Islet precursor cell (in vitro differentiated cells): ENCODE measurements at places on chromosomes 12 and 14.
A peak's percentile ranks its signal among the peaks of the same experiment; 100 is the strongest.

GRCh38 chr14:49732896-49733295, 35.1 kb upstream of the KLHDC2 start:
- no peak for DNase-seq

GRCh38 chr14:68028075-68028474, 208.5 kb downstream of the RAD51B start:
- no peak for DNase-seq

- DNase-seq = no peak
Measured at GRCh38 chr14:100313464-100314230, 7.4 kb upstream of the SLC25A29 start.

DNA sequence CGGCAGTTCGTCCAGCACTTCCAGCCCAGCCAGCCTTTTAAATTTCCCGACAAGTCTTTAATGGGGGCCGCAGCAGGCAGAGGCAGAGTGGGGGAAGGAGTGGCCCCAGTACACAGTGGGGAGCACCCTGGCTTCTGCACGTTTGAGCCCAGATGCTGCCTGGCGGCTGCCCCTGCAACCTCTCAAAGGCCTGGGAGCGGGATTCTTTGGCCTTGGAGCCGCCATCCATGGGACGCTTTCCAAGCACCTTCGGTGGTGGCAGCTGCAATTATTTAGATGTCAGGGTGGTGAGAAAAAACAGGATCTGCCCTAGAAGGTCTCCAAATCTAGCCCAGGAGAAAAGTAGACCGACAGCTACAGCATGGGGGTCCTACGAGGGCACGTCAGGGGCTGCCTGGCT, 46.0 kb downstream of the FAM222A start:
- DNase-seq = no peak

DNA sequence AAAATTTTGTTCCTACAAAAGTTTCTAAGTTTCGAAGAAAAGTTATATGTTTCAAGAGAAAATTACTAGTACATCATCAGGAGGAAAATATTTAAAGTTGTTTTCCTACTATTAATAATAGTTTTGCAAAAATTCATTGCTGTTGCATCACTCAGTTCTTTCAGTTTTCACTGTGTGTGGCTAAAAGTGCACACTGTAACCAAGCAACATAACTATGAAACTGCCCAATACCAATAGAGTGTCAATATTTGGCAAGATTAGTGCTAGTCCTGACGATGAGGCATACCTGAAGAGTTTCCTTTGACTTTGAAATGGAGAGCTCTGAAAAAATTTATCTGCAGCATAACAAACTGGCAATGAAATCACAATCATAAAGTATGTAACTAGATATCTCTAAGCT, 194.3 kb downstream of the CPNE8 start:
- DNase-seq = no peak

- DNase-seq = no peak
Measured at GRCh38 chr14:43165651-43166050, 1341.4 kb downstream of the FSCB start.

GRCh38 chr12:119117936-119118335, 60.8 kb upstream of the HSPB8 start:
- peak; percentile 78 for DNase-seq

GRCh38 chr12:69553628-69554248, 31.5 kb upstream of the CCT2 start:
- DNase-seq = no peak

GRCh38 chr12:88691811-88692210, 111.5 kb upstream of the KITLG start:
- no peak for DNase-seq

- no peak for DNase-seq
Measured at GRCh38 chr12:57554453-57554852, 4.6 kb downstream of the KIF5A start.

DNA sequence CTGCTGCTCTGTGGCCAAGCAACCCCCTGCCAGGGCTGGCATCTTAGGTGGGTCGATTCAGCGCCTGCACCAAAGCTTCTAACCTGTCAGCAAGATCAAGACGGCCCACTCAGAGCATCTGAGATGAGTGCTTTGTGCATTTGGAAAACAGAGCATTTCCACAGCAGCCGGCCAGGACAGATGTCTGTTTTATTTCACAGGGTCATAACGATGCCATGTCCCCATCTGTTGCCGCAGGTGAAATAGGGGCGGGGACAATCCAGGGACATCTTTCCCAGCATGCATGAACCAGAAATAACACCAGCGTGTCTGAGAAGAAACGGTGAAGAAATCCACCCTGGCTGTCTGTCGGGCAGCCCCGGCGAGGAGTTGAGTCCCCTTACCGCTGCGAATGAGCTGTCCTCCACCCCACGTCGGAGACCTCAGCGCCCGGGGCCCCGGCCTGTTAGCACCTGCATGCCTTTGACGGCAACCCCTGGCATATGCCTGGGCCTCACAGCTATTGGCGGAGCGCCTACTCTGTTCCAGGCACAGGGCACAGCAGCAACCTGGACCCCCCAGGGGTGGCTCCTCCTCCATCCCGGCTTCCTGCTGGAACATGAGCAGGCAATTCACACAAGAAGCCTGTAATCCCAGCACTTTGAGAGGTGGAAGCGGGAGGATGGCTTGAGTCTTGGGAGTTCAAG, 30.6 kb upstream of the ULK1 start:
- peak; percentile 85 for DNase-seq

- peak; percentile 25 for DNase-seq
Measured at GRCh38 chr14:101247842-101248725, 313.2 kb upstream of the DIO3 start.

GRCh38 chr12:57487055-57487596, 742 bp upstream of the MARS1 start:
- DNase-seq = peak; percentile 73

DNA sequence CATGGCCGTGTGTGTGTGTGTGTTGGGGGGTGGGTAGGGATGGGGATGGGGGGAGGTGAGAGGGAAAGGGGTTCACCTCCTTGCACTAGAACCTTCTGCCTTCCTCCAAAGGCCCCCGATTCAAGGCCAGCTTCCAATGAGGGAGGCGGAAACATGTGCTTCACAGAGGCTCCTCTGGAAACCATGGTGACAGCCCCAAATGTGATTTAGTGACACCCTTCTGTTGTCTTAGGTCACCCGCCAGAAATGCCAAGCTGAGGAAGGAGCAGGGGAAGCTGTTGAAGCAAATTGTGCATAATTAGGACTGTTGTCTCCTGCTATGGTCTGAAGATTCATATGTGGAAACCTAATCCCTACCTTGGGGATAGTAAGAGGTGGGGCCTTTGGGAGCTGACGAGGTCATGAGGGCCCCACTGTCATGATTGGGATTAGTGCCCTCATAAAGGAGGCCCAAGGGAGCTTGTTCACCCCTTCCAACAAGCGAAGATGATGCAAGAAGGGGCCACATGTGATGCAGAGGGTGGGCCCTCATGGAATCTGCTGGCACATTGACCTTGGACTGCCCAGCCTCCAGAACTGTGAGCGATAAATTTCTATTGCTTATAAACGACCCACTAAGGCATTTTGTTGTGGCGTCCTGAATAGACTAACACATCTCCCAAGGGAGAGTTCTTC, 95.2 kb downstream of the AACS start:
- DNase-seq = no peak

- DNase-seq = no peak
Measured at GRCh38 chr14:58408681-58409215, 13.0 kb downstream of the TOMM20L start.

DNA sequence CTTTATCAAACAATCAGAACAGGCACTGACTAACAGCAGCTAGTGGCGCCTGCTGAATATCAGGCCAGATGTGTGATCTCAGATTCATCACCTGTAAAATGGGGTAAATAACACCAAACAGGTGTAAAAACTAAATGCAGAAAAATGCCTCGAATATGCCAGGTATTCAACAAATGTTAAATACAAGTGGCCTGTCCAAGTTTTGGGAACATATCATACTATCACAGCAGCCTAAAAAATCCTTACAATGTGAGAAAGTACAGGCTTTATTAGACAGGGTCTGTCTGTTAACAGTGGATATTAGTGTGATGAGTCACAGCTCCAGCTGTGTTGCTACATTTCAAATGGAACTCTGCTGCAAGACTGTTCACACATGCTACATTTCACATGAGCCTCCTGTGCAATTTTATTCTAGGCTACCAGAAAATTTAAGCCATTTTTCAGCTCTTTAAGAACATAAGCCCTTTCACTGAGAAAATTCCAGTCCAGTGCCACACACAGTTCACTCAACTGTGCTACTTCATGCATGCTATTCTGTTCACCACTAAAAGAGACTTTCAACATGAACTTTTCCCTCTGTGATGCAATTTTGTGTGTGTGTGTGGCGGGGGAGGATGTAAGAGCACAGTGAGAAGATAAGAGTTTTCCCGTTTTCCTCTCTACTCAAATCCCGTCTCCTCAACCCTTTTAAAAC, 56.7 kb downstream of the MSRB3 start:
- peak; percentile 84 for DNase-seq

DNA sequence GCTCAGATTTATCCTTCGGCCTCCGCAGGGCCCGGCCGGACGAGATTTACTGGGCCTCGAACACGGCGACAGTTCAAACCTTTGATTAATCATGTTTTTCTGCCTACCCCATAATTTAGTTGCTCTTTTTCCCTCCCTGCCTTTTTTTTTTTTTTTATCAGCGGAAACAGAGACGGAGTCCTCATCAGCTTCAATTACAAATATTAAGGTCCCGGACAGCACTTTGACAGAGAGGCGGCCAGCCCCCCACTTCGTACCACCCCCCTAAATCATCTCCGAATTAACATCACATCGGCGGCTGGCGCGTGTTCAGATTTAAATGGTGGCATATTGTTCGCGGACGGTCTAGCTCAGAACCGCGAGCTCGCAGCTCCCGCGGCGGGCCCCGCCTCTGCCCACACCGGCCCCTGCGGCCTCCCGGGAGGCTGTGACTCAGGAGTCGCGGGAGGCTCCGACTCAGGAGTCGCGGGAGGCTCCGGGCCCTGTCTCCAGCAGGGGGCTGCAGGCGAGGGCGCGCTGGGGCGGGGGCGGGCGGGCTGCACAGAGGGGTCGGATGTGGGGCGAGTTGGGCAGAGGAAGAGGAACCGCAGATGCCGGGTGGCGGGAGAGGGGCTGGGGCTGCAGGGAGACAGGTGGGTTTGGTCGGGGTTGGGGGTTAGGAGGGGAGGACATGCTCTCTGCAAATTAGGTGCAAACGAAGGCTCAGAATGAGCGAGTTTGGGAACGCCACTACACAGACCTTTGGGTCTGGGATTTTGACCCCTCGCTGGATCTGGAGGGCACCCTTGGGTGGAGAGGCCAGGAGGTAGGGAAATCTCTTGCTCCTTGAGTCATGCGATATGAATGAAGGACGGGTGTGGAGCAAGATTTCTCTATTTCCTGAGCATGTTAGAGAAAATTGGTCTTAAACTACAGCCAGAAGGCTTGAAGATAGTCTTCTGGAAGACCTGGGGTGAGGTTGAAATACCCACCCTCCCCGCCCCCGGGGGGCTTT, 19.6 kb upstream of the ATP5MC2 start:
- DNase-seq = peak; percentile 94

DNA sequence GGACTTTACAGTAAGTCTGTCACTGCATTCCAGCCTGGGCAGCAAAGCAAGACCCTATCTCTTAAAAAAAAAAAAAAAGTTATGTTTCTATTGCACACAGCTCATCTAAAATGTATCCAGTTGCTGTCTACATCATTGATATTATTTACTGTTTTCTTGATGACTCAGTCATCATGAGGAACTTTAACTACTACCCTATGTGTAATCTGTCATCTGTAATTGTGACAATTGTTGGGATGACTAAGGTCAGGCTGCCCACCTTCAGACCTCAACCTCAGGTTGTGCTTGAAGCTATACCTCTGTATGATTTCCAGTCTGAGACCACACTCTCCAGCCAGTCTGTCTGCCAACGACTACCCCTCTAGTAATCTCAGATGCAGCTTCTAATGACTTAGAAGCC, 15.3 kb downstream of the PPP1R13B start:
- DNase-seq = no peak

DNA sequence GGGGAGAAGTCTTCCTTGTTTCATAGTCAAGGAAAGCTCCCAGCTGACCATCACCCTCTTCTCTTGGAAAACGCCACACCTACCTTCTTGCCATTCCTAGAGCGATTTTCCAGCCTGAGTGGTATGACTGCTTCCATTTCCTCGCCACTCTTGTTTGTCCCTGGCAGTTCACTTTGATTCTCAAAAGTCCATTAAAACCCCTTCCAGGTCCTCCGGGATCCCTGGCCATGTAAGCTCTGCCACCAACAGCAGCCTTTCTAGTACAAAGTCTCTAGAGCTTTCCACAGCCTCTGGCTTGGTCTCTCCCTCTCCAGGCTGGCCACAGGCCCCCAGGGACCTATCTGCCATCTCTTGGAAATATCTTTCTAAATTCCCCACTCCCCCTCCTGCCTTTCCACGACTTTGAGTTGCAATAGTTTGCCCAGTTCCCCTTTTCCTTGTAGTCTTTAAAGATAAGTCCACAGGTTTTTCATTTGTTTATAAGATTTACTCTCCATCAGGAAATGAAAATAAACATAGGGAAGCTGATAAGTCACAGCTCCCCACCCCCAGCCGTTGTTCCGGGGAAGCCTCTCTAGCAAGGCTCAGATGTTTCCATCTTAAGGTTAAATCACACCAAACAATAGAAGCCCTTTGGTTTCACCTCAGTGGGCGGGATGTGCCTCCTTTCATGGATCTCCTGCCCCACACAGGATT, 42.9 kb upstream of the SINHCAF start:
- DNase-seq = peak; percentile 71

DNA sequence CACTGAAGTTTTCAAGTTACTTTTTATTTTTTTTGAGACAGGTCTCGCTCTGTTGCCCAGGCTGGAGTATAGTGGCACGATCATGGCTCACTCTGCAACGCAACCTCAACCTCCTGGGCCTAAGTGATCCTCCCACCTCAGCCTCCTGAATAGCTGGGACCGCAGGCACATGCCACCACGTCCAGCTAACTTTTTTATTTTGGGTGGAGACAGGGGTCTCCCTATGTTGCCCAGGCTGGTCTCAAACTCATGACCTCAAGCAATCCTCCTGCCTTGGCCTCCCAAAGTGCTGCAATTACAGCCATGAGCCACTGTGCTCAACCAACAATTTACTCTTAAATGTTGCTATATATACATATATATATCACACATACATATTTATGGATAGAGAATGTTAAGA, 27.4 kb upstream of the LGALS3 start:
- DNase-seq = no peak

DNA sequence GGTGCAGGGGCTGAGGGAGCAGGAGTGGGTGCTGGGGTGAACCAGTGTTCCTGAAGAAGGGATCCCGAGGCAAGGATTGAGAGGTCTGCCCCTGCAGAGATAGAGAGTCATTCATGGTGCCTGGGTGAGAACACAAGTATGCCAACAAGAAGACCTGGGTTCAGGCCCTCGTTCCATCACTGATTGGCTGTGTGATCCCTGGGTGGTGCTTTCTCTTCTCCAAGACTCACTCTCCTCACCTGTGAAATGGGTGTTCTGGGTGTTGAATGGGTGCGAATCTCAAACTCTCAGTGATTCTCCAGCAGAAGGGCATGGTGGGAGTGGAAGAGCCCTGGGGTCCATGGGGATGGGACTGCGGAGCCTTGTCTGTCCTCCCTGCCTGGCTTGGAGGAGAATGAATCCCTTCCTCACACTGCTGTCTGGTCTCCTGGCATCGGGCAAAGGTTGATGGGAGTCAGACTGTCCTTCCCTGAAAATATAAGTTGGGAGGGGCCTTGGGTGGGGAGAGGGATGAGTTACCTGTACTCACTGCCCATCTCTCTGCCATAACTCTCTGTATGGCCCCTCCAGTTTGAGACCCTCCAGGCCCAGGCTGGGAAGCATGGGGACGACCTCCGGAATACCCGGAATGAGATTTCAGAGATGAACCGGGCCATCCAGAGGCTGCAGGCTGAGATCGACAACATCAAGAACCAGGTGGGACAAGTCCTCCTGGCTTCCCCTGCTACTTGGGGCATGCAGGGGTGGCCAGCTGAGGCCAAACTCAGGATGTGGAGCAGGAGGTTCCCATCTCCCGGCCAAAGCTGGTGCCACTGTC, 9.6 kb downstream of the KRT7 start:
- peak; percentile 39 for DNase-seq

- no peak for DNase-seq
Measured at GRCh38 chr14:22220427-22220826, 368.6 kb downstream of the DAD1 start.
